ENCODE measurements at places on chromosomes 7 and 10.

DNA sequence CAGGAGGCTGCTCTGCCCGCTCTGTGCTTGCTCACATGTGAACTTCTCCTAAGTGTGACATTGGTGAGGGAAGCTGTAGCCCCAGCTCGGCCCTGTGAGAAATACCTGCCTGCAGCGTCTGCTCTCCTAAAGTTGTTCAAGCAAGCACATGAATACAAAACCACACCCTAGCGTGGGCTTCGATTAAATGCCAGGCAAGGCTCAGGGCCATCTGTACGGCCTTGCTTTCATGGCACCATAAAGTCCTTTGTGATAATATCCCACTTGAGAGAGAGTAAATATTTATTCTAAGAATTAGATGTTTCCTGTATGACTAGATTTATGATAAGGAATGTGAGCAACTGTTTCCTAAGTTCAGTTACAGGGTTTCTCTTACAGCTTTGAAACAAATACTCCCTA, 262.8 kb upstream of the KLF14 start:
- DNase-seq, result no peak

- no peak for DNase-seq
Observed at GRCh38 chr10:90885176-90885575, 13.4 kb downstream of the RPP30 start.

GRCh38 chr10:84829131-84829530, 500.7 kb downstream of the CCSER2 start:
- no peak for DNase-seq

DNA sequence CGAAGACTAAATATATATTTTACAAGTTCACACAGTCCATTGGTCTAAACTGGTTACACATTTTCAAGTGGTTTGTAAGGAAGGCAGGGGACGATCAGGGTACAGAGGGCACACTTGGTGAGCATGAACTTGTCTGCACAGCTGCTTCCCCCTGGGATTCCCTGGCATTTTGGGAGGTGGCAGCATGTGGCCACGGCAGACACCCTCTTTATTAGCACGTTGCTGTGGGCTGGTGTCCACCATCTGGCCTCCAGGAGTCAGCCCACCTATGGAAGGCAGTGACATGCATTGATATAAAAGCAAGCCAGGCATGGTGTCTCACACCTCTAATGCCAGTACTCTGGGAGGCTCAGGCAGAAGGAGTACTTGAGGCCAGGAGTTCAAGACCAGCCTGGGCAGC, 350.2 kb downstream of the TYW1 start:
- no peak for DNase-seq

DNA sequence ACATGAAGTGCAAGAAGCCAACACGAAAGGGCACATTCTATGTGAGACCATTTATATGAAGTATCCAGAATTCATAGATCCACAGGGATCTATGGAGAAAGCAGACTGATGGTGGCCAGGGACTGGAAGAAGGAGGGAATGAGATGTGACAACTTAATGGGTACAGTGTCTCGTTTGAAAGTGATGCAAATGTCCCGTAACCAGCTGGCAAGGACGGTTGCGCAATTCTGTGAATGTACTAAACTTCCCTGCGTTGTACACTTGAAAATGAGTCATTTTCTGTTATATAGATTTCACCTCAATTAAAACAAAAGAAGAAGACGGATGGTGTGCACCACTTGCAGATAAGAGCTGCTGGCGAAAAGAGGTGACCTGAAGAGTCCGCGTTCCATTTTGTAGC, 861.1 kb downstream of the TYW1 start:
- DNase-seq, result no peak
